ENCODE measurements at places on chromosomes 13 and 19.
A peak's percentile ranks its signal among the peaks of the same experiment; 100 is the strongest.

DNA sequence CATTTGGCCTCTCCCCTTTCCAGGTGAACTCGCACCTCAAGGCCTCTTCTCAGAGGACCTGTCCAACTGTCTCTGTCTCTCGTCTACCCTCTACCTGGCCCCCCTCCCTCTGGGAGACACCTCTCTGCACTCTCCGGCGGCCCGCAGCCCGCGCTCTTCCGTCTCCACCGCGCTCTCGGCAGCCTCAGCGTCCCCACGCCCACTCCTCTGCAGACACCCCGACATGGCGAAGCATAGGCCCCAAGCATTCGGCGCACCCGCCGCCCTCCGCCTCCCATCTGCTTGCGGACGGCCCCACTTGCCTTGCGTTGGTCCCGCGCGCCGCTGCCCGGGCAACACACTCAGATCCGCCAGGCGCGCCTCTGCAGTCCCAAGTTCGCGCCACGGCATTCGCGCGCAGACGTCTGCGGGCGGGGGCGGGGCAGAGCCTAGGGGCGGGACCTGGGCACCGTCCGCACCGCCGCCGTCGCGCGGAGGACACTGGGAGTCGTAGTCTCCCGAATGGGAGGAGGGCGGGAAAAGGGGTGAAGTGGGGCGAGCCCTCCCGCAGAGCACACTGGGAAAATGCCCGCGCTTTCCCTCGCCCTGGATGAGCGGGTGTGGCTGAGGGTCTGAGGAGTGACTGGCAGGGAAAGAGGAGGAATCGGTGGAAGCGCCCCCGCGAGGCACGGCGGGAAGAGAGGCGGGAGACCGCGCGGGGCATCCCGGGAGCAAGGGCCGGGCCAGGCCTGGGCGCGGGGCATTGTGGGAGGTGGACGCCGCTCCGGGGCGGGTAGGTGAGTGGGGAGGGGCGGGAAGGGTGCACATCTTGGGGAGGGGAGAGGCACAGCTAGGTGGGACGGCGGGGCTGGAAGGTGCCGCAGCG, at the start of the genes LIG1 and ZSWIM9:
LIG1 (minus strand) TSS at position 406 of the 865 bp plus-strand sequence. CDS start 4,778 bp downstream, outside the sequence.
ZSWIM9 (plus strand) TSS at position 742 of the 865 bp plus-strand sequence. CDS start 1,123 bp downstream, outside the sequence.
- DNase-seq, result peak; percentile 98

GRCh38 chr13:100532090-100532766, 56.4 kb downstream of the GGACT start:
- DNase-seq, result no peak

DNA sequence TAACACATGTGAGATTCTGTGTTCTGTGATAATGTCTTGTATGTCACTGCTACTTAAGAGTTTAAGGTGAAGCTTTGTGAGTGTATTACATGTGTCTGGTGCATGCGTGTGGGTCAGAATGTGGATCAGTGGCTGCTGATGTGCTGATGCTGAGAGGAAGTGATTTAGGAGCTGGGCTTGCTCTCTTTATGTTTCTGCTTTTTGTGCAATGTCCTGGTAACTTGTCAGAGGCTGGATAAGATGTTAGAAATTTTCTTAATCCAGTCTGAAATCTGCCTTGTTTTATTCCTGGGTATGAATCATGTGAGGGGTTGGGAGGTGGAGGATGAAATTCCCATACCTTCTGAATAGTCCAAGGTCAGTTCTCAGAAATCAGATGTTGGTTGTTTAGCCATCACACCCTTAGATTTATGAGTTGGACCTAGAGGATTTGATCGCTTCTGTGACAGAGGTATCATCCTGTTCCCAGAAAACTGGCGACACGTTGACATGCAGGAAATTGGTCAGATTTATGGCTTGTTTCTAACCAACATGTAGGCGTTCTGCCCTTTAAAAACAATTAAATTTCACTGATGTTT, 24.5 kb upstream of the CXCL17 start:
- DNase-seq, result no peak

- DNase-seq, result peak; percentile 81
Observed at GRCh38 chr13:49214917-49215376, 5.2 kb upstream of the MLNR start.

GRCh38 chr13:110475117-110475516, 86.4 kb downstream of the RAB20 start:
- DNase-seq, result no peak

GRCh38 chr13:98557937-98558792, 18.7 kb downstream of the STK24 start:
- no peak for DNase-seq

GRCh38 chr13:27962982-27963381, 6.1 kb downstream of the CDX2 start:
- no peak for DNase-seq

- DNase-seq, result no peak
Observed at GRCh38 chr19:1833540-1833939, 14.7 kb downstream of the REXO1 start.

GRCh38 chr13:58633226-58633625, 1001.7 kb downstream of the PCDH17 start:
- DNase-seq, result no peak

GRCh38 chr19:55633861-55634260, 6.9 kb upstream of the ZNF580 start:
- DNase-seq, result no peak

DNA sequence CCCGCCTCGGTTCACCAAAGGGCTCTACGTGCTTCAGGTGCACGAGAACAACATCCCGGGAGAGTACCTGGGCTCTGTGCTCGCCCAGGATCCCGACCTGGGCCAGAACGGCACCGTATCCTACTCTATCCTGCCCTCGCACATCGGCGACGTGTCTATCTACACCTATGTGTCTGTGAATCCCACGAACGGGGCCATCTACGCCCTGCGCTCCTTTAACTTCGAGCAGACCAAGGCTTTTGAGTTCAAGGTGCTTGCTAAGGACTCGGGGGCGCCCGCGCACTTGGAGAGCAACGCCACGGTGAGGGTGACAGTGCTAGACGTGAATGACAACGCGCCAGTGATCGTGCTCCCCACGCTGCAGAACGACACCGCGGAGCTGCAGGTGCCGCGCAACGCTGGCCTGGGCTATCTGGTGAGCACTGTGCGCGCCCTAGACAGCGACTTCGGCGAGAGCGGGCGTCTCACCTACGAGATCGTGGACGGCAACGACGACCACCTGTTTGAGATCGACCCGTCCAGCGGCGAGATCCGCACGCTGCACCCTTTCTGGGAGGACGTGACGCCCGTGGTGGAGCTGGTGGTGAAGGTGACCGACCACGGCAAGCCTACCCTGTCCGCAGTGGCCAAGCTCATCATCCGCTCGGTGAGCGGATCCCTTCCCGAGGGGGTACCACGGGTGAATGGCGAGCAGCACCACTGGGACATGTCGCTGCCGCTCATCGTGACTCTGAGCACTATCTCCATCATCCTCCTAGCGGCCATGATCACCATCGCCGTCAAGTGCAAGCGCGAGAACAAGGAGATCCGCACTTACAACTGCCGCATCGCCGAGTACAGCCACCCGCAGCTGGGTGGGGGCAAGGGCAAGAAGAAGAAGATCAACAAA, 2.6 kb downstream of the PCDH17 start:
- no peak for DNase-seq

DNA sequence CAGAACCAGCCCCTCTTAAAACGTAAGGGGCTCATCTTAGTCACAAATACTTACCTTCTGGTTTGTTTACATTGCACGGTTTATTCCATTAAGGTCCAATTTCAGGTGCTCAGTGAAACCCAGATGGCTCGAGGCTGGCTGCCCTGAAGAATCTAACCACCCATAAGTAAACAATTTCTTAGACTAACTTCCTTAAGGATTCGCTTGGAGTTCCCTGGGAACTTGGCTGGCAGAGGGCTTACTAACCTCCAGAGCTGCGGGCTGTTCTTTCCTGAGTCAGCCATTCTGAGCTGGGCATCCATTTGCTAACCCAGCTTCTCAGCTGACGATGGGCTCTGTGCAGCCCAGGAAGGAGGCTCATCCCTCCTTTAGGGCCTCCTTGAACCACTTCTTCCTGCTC, 262.1 kb downstream of the FGF9 start:
- no peak for DNase-seq

- no peak for DNase-seq
Observed at GRCh38 chr13:107284173-107284572, 716.2 kb upstream of the ARGLU1 start.

- no peak for DNase-seq
Observed at GRCh38 chr13:112991609-112992008, 22.6 kb downstream of the MCF2L start.

GRCh38 chr13:76921516-76921915, 26.8 kb upstream of the ACOD1 start:
- DNase-seq, result no peak

GRCh38 chr19:44577566-44577874, 35.8 kb upstream of the IGSF23 start:
- DNase-seq, result no peak

- peak; percentile 97 for DNase-seq
Observed at GRCh38 chr19:10259162-10259905, 7.3 kb downstream of the MRPL4 start.

GRCh38 chr19:10830931-10831779, 4.9 kb downstream of the TMED1 start:
- no peak for DNase-seq

DNA sequence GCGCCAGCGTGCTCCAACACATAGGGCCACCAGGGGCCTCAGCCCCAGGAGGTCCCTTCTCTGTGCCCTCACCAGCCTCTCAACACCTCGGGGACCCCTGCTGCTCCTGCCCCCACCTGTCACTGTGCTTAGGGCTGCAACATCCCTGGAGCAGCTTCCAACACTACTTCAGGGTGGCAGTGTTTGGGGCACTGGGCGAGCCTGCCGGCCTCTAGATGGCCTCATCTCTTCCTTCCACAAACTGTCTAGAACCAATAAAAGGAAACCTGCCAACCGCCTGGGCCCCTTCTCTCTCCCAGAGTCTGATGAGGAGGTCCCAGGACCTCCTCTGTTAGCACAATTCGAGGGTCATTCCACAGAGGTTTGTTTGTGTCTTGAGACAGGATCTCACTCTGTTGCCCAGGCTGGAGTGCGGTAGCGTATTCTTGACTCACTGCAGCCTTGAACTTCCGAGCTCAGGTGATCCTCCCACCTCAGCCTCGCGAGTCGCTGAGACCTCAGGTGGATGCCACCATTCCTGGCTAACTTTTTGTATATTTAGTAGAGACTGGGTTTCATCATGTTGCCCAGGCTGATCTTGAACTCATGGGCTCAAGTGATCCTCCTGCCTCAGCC, 10.1 kb upstream of the SHD start:
- no peak for DNase-seq

DNA sequence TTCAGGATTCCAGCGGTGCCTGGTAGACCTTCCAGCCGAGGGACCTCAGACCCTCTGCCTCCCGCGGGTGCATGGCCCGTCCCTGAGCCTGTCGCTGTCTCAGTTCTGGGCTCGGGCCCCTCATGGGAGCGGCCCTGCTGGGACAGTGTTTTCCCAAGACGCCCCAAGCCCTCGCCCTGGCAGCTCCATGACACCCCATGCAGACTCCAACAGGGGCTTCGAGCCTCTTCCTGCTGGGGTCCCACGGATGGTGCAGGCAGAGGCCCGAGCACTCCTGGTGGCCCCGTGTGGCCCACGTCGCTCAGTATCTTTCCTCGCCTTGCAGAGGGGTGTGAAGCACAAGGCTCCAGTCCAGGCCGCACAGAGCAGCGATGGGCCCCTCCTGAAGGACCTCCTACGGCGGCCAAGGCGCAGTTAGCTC, 88.8 kb upstream of the MCF2L start:
- no peak for DNase-seq

- no peak for DNase-seq
Observed at GRCh38 chr19:50417111-50418081, 1.3 kb upstream of the SPIB start.

GRCh38 chr19:42276821-42277220, 7.8 kb downstream of the CIC start:
- DNase-seq, result no peak

- DNase-seq, result peak; percentile 21
Observed at GRCh38 chr13:39777527-39778061, 122.1 kb downstream of the COG6 start.

- no peak for DNase-seq
Observed at GRCh38 chr13:44211286-44211685, 162.3 kb upstream of the SERP2 start.

DNA sequence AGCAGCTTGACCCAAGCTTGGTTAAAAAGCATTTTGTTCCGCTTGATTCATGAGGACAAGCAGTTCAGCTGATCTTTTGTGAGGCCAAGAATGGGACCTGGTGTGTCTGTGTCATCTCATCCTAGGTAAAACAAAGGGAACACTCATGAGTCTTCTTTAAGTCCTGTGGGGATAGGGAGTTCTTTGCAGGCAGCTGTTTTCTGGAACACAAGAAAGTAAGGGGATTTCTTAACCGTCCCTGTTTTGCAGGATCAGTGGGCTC, 134.5 kb upstream of the TMTC4 start:
- DNase-seq, result no peak

DNA sequence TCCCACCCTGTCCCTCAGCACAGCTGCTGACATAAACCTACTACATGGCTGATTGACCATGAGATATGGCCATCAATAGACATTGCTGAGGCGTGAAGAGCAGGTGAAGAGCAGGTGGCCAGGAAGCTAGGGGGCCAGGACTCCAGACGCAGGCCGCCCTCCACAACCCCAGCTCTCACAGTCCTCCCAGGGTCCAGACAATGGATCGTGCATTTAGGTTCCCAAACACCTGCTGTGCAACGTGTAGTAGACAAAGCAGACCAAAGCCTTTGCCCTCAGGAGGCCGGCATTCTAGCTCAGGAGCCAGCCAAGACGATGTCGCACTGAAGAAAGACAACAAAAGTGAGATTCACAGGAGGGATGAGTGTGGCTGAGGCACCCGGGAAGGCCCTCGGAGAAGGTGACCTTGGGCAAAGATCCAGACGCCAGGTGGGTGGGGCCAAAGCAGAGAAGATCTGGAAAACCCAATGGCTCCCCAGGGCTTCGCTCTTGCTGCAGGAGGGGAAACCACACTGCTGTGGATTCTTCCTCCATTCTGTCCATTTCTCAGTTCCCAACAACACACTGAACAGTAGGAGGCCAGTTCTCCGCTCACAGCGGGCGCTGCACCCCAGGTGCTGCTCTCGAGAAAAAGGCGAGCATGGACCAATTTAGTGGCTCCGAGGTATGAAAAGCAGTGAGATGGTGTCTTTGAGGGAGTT, 1.4 kb downstream of the FFAR1 start:
- no peak for DNase-seq

DNA sequence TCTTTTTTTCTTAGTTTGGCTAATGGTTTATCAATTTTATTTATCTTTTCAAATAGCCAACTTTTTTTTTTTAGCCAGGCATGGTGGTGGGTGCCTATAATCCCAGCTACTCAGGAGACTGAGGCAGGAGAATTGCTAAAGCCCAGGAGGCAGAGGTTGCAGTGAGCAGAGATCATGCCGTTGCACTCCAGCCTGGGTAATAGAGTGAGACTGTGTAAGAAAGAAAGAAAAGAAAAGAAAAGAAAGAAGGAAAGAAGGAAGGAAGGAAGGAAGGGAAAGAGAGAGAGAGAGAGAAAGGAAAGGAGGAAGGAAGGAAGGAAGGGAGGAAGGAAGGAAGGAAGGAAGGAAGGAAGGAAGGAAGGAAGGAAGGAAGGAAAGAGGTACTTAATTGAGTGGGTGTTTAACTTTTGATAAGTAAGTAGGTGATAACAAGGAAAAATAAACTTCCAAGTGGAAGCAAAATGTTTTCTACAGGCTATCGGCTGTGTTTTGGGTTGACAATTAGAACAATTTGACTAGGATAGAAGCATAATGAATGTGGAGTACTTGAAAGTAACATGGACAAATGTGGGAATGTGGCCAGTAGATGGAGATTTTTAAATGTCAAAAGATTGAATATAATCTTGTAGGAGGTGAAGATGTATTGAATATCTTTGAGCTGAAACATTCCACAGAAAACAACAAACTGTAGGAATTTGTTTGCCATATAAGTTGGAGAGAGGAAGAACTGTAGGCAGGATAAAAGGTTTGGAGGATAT, 62.8 kb upstream of the MYO16 start:
- no peak for DNase-seq
